Activated T-helper 1 cell treated with anti-CD3 and anti-CD28 coated beads, Interleukin-12 subunit alpha, Interleukin-12 subunit beta, Interleukin-2, Interleukin-4 antibody, amounts not matched to agents 30 ng/mL and 10 ng/mL and 1 ng/mL, durations not matched to agents 14 hours and 24 hours and 36 hours (primary cell): ENCODE measurements at places on chromosomes 1 and 21. TPM values are rescaled to one million over a fixed set of nuclear protein-coding genes. Genes with fewer than 3 reads are reported as not detected.

- H3K27ac ChIP-seq, result no peak overlapping the region
- H3K27me3 ChIP-seq, result no peaks in the 10 kb centered on the region
- no peak overlapping the region for H3K4me3 ChIP-seq
- no peak for DNase-seq
- peaks cover 5% of the 10 kb centered on the region for H3K36me3 ChIP-seq
Measured at GRCh38 chr1:63545780-63546179, 22.5 kb downstream of the EFCAB7 start.

DNA sequence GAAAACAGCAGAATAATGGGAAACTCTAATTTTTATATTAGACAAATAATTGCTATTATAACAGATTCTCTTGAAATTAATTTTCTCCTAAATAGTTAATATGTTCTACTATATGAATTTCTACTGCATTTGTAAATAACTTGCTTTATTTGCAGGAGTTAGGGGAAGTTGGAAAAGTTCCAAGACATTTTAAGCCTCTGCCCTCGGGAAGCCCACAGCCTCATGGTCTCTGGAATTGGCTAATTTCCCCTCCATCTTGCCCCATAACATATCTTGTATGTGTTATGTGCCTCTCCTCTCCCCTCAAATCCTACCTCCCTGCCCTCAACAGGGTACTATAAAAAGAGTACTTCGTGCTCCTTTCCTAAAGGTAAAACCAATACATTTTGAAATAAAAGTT is 271.4 kb upstream of the NR5A2 start:
- DNase-seq, result no peak
- peaks cover 11% of the 10 kb centered on the region for H3K27me3 ChIP-seq
- no peaks in the 10 kb centered on the region for H3K4me1 ChIP-seq

- DNase-seq, result no peak
- no peak overlapping the region for H3K27ac ChIP-seq
- H3K36me3 ChIP-seq, result no peaks in the 10 kb centered on the region
- H3K4me1 ChIP-seq, result no peaks in the 10 kb centered on the region
- H3K27me3 ChIP-seq, result peaks cover 4% of the 10 kb centered on the region
- H3K4me3 ChIP-seq, result no peak overlapping the region
Measured at GRCh38 chr1:7264101-7264500, 478.8 kb downstream of the CAMTA1 start.

The KIAA1614 gene
- total RNA-seq, result 0.16 and 0.17 TPM in 2 replicates

The SLC5A9 gene
- not detected in 2 replicates for total RNA-seq
